ENCODE measurements at places on chromosomes 11 and 22.

- no peak for DNase-seq
Observed at GRCh38 chr11:33044285-33044756, 4.9 kb downstream of the TCP11L1 start.

- no peak for DNase-seq
Observed at GRCh38 chr22:17043521-17043920, 35.5 kb upstream of the GAB4 start.

GRCh38 chr11:123054301-123055065 lies 7.5 kb downstream of the HSPA8 start:
- DNase-seq, result peak; percentile 88

DNA sequence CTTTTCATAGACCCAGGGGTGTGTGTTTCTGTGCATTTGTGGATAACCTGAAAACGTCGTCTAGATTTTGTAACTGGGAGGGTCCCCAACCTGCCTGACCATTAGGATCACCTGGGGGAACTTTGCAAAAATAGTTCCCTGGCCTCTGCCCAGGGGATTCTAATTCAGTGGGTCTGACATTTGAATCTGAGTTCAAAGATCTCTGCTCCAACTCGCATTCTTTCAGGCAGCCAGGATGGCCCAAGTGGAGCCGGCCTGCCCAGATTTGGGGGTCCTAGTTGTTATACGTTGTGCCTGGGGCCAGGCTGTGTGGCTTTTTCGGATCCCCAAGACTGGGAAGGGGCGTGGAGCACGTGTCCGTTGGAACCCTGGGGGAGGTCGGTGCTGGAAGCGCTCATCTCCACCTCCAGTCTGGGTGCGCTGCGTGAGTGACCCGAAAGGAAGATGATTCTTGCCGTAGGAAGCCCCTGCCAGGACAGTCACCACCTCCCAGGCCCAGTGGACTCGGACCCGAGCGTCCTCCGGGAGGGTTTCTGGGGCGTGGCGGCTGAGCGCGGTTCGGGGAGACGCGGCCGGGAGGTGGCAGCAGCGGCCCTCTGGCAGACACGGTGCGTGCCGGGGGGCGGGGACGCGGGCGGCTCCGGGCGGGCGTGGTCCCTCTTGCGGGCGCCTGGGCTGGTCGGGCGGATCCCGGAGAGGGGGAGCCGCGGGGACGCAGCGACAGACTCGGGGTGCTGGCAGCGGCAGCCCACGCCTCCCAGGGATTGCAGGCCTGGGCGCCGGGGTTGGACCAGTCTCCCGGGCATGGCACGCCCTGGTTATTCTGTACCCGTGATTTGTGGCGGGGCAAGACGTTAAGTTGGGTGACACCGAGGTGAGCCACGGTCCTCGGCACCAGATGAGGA lies 29.2 kb upstream of the PLET1 start:
- DNase-seq, result peak; percentile 68

GRCh38 chr11:15865212-15865987 lies 490.9 kb downstream of the SOX6 start:
- DNase-seq, result no peak

DNA sequence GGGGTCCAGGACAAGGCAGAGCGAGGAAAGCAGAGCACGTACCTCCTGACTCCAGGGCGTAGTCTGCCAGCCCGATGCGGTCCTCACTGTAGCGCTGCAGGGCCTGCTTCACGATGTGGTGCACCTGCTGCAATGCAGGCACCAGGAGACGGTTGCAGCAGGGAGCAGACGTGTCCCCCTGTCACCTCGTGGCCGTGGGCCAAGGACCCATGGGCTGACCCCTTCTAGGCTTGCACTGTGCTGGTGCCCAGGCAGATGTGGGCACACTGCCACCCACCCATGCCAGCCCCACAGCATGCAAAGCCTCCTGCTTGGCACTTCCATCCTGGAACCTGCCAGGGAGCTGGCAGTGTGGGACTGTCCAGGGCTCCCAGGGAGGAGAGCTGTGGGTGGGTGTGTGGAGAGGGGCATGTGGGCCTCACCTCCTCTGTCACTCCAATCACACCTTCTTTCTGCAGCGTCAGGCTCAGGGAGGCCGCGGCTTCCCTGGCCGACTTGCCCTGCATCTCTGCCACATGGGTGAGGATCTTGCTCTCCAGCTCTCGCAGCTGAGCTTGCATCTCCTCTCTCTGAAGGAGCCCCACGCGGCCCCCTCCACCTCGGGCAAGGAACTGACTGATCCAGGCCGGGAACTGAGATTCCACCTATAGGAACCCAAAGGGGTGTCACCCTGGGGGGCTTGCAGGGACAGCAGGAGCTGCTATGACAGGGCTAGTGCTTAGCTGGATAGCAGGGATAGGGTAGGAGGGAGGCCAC lies 16.3 kb downstream of the SUN2 start:
- no peak for DNase-seq

GRCh38 chr11:75035911-75036565 lies 47.3 kb downstream of the NEU3 start:
- DNase-seq, result no peak

Data from KBM-7 (cell line).